ENCODE measurements at places on chromosomes 2 and 18. TPM values are rescaled to one million over a fixed set of nuclear protein-coding genes. Genes with fewer than 3 reads are reported as not detected.

GRCh38 chr2:172888714-172889669 is 153.3 kb downstream of the RAPGEF4 start:
- DNase-seq: no peak

DNA sequence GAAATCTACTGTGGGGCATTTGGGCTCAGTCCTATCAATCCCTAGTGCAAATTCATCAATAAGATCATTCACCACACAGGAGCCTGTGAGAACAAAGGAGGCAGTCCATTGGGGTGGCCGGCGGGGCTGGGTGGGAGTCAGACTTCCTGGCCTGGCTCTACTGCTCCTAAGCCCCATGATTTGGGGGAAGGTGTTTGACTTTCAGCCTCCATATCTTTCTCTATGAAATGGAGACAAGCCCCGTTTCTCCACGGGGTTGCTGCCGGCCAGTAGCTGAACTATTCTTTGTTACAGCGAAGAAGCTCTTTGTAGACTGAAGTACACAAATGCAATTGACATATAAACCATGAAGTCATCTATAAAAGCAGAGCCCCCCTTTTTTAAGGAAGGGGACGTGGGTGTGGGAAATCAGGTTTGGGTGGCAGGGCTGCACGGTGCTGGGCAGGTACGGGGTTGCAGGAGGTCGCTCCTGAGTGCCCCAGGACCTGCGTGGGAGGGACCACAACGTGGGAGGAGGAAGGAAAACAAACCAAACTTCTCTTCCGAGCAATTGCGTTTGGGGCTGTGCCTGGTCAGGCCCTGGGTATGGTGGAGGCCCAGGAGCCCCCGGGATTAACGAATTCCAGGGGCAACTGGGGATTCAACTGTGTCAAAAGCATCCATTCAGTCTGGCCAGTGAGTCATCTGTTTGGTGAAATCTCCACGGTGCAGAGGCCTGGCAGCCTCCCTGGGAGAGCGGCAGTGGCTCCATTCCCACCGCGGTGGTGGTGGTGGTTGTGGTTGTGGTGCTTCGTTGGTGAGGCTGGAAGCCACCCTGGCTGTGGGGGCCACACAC is 18.2 kb downstream of the FBLN7 start:
- DNase-seq: no peak

- DNase-seq: peak; percentile 65
These were observed 284.4 kb downstream of the RBM43 start for GRCh38 chr2:150977296-150977695.

GRCh38 chr18:74577019-74577418 is 20.7 kb upstream of the ZNF407 start:
- DNase-seq: no peak

The BIN1 gene
- 33.9 TPM for total RNA-seq
